ENCODE measurements at places on chromosomes 2 and 18.

- peak; percentile 42 for DNase-seq
These were observed 500.9 kb downstream of the FBXO15 start for GRCh38 chr18:73646772-73647171.

- DNase-seq, result peak; percentile 50
These were observed 11.6 kb upstream of the RPRD1A start for GRCh38 chr18:36078751-36079529.

GRCh38 chr2:19349911-19350677 lies 8.3 kb downstream of the OSR1 start:
- peak; percentile 27 for DNase-seq

DNA sequence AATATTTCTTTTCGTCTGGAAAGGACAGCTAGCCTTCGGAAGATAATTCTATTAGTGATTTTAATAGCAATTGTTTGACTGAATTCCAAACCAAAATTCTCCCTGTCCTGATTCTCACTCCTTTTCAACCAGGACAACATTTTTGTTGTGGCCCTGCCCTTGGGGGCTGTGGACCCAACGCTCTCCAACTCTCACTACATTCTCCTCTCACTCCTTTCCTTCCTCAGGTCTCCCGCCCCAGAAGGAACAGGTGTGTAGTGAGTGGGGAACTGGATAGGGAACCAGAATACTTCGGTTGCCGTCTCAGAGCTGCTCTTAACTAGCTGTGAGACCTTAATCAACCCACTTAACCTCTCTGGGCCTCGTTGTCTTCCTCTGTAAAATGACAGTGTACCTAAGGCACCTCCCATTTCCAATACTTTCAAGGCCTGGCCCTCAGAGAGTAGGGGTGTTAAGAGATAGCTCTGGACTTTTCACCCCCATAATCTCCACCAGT lies 638 bp upstream of the ADD2 start:
- DNase-seq, result no peak

- DNase-seq, result no peak
These were observed 140.6 kb downstream of the CCDC148 start for GRCh38 chr2:158315803-158316414.

DNA sequence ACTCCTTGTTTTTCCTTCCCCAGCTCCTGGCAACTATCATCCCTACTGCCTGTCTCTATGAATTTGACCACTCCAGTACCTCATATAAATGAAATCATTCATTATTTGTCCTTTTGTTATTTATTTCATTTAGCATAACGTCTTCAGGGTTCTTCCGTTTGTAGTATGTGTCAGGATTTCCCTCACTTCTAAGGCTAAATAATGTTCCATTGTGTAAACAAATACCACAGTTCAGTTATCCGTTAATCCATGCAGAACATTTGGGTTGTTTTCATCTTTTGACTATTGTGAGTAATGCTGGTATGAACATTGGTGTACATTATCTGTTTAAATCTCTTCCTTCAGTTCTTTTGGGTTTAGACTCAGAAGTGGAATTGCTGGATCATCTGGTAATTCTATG lies 18.8 kb downstream of the DYNC2LI1 start:
- DNase-seq, result no peak

DNA sequence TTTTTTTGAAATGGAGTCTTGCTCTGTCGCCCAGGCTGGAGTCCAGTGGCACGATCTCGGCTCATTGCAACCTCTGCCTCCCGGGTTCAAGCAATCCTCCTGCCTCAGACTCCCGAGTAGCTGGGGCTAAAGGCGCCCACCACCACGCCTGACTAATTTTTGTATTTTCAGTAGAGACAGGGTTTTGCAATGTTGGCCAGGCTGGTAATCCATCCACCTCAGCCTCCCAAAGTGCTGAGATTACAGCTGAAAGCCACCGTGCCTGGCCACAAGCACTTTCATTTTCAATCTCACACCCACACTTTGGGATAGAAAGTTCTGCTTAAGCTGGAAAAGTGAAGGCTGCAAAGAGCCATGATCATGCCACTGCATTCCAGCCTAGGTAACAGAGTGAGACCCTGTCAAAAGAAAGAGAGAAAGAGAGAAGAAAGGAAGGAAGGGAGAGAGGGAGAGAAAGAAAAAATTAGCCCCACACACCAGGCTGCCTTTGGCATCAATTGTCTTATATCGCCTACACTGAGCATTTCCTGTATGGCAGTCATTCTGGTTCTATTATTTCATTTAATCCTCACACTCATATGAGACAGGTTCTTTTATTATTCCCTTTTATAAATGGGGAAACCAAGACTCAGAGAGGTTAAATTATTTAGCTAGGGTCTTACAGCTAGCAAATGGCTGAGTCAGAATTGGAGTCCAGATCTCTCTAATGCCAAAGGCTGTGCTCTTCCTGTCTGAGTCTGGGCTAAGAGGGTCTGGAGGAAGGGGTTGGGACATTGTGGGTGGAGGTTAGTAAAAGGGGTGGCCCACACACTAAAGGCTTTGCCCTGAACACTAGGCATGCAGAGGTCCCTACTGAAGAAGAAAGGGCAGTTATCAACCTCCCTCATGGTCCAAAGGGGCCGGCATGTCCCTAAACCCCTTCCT lies 37.9 kb upstream of the PKDCC start:
- no peak for DNase-seq

GRCh38 chr18:26470011-26470637 lies 78.2 kb downstream of the KCTD1 start:
- DNase-seq, result peak; percentile 22

GRCh38 chr18:49639643-49640391 lies 78.0 kb downstream of the LIPG start:
- DNase-seq, result no peak

DNA sequence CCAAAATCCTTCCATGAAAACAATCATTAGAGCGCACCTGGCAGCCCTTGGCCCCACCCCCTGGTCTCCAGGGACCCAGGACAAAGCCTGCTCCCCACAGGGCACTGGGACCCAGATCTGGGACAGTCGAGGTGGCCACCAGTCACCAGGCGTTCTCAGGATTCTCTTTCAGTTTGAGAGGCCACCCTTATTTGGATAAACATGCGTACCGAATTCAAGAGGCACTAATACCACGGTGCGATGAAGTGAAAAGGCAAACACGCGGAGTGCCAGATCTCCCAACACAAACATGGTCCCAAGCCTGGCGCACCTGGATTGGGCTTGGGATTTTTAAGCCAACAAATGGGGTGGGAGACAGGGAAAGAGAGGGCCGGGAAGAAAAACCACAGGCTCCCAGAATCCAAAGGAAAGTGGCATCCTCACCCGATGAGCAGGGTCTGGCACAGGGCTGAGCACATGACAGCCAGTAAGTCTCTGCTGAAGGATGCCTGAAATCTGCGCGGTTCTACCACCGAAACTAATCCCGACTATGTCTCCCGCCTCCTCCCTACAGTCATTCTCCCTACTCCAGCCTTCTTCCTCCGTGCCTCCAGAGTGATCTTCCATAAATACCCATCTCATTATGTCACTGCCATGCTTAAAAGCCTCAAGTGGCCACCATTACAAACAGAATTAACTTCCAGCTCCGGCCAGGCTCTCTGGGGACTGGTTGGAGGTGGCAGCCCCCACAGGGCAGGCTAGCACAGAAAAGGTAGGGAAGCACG lies 60.9 kb upstream of the KLHL29 start:
- DNase-seq, result no peak

GRCh38 chr18:58009166-58009565 lies 34.9 kb upstream of the NEDD4L start:
- DNase-seq, result peak; percentile 58

DNA sequence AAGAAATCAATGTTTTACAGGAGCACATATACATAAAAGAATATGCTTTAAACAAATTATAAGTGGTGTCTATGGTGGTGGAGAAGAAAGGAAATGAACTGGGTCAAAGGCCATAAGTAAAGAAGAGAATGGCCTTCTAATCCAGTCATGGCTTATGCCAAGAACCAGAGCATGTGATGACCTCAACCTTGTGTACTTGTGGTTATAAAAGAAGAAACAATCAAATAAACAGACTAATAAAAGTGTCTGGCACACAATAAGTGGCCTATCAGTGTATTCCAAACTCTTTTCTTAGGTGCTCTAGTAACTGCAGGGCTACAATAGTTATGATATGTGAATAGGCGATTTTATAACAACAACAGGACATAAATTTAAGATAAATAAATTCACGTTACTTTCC lies 2.6 kb downstream of the SERPINB11 start:
- DNase-seq, result no peak

DNA sequence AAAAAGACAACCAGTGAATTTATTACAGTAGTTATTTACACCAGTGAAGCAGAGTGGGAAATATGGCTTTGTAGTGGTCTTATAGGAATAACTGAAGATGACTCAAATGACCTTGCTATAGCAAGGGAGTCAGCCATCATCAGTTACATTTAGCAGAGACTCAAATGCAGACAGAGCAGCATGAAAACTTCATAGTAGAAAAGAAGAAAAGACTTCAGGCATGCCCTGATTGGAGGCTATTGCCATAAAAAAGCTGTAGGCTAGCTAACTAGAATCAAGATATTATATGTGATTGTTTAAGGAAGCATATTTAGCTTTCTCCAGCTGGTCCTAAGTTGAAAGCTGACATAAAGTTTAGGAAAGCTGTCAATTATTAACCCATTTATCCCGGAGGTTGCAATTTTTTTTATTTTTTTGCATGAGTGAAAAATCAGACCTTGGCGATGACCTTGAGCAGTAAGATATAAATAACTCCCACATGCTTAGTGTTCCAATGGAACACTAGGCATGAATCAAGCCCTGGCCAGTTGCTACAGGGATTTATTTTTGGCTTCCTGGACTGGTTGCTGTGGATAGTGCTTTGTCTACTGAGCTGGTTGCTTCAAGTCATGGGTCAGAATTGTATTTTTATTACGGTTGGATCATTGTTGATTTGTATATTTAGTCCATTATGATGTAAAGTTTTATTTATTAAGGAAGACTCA lies 675.6 kb upstream of the VRK2 start:
- DNase-seq, result no peak

DNA sequence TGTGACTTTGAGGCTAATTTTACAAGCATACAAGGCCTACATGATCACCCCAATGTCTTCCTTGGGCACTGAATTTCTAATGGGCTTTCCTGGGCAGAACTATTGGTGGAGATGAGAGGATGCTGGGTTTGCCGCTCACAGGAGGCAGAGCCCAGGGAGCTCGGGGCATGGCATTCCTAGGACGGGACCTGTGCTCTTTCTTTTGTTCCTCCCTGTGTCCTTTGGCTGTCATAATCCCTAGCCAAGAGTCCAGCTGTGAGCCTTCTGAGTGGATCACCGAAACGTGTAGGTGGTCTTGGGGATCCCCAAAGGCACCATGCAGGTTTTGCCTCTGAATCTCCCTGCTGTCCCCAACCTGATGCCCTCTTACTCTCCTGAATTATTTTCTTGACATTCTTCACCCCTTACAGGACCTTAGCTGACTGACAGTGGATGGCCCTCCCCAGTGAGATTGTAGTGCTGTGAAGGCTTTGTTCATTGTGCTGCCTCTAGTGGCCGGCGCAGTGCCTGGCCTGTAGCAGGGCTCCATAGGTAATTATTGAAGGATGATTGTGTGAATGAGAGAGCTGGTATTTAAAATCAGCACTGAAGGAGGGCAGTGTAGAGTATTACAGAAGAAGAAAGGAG lies 221.9 kb downstream of the ZNF407 start:
- DNase-seq, result no peak

- DNase-seq, result no peak
These were observed 21.0 kb upstream of the PAX3 start for GRCh38 chr2:222319586-222320435.

DNA sequence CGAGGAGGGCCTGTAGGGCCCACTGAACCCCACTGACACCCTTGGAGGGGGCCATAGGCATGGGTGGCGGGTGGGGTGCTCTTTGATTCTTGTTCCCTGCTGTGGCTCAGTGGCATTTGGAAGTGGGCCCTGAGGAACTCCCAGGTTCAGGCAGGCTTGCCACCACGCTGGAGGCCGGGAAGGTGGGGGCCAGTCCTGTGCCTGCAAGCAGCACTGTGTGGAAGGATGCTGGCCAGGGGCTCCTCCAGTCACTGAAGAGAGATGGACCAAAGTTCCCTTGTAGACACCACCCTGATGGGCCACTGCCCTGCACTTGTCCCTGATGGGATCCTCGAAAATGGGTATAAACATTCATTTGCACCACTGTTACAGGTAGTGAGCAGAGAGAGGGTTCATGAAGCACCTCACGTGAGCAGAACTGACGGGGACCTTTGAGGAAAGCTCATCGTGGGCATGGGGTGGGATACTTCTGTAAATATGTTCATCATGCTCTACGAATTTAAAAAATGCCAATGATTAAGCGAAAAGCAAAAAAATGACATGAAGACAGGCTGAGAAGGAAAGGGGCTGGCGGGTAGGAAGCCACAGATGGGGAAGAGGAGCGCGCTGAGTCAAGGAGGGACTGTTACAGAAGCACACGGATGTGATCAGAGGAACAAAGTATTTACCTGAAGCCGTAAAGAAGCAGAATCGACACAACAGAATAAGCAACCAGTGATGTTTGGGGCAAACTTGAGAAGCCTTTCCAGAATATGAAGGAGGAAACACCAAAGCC lies 45.2 kb upstream of the ASB1 start:
- DNase-seq, result no peak

- DNase-seq, result no peak
These were observed 1.5 kb downstream of the LBX2 start for GRCh38 chr2:74497777-74498499.

- no peak for DNase-seq
These were observed 19.4 kb upstream of the DUSP2 start for GRCh38 chr2:96164459-96165184.

DNA sequence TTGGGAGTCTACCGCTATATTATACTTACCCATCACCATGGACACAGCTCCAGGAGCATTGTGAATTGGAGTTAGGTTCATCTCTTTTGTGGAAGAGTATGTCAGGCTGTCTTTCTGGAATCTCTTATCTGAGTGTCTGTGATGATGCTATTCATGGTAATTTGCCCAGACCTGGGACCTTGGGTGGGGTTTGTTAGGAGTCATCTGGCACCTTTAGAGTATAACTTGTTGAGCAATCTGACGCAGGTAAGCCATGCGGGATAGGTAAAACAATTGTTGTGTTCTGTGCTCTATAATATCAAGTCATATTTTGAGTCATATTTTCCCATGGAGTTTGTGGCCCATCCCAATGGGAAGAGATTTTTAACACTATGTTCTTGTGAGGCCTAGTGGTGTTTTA lies 49.7 kb upstream of the MAPRE2 start:
- DNase-seq, result no peak

DNA sequence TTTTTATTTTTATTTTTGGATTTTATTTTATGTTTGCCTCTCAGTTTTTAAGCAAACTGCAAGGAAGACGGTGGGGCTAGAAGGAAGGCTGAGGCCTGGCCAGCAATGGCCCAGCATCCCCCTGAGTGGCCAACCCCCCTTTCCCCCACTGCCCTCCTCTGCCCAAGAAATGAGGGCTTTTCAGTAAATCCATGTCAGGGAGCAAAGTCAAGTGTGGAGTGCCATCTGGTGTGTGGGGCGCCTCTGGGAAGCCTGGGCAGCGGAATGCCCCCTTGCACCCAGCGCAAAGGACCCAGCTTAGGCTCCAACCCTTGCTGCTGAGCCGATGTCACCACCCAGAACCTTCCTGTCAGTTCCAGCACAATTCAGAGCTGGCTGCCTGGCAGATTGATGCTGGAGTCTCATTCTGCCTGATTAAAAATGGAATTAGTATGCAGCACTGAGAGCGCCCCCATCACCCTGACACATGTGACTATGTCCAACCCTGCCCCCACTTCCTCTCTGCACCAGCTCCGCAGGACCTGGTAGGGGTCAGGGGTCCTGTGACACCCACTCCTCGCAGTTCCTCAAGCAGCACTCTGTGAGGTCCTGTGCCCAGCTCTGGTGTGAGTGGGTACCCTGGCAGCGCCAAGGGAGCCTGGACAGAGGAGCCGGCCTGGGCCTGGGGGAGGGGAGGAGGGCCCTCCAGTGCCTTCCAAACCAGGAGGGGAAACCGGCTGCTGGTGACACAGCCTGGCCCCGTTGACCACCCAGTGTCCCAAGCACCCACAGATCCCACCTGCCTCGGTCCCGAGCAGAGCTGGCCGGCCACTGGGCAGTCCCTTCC lies 9.2 kb upstream of the ALPP start:
- no peak for DNase-seq

Measured in fibroblast of gingiva (primary cell).